Fibroblast of skin of left biceps (primary cell): ENCODE measurements at places on chromosomes 7 and 10.
A peak's percentile ranks its signal among the peaks of the same experiment; 100 is the strongest.

GRCh38 chr10:82778908-82779307 lies 903.9 kb downstream of the NRG3 start:
- DNase-seq: no peak

GRCh38 chr10:9382533-9382866 lies 1328.0 kb downstream of the GATA3 start:
- no peak for DNase-seq

GRCh38 chr10:29064680-29065079 lies 224.2 kb upstream of the LYZL1 start:
- no peak for DNase-seq

DNA sequence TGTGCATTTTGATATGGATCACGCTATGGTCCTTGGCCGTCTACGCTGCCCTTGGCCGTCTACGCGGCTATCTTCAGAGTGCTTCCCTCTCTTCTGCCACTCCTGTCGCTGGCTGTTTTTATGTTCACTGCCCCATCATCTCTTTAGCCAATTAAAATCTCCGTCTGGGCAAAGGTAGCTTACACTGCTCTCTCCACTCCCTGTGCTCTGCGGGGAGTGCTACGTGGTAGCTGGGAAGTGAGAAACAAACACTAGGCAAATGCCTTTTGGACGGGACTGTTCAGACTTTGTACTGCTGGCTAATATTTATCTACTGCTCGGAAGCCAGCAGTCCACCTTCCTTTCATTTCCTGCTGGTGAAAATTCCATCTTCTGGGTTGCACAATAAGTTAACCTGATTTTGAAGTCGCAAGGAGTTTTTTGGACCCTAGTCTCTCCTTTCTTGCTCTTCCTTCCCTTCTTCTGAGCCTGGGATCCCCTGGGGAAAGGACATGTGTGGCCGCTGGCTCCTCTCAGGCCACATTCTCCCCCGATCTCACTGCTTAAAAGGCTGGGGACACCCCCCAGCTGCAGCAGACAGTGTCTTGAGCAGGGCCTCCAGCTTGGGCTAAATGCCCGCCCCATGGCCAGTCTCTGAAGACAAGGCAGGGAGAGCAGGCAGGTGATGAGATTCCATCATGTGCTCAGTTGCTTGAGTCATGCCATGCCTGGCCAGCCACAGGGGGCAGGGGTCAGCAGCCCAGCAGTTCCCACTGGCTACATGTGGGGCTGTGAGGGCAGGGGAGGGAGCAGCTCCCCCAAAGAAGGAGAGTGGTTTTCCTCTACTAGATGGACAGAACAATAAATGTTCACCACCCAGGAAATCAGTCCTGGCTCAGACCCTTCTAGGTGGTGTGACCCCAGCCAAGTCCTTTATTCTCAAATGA lies 25.5 kb upstream of the RBM33 start:
- no peak for DNase-seq

GRCh38 chr7:110854166-110854565 lies 236.8 kb upstream of the LRRN3 start:
- no peak for DNase-seq

- no peak for DNase-seq
These were observed at the start of gene CDK14 for GRCh38 chr7:90595801-90596670. Gene CDK14 (plus strand): TSS chr7:90596321. CDS start chr7:90596628, 307 bp downstream.

DNA sequence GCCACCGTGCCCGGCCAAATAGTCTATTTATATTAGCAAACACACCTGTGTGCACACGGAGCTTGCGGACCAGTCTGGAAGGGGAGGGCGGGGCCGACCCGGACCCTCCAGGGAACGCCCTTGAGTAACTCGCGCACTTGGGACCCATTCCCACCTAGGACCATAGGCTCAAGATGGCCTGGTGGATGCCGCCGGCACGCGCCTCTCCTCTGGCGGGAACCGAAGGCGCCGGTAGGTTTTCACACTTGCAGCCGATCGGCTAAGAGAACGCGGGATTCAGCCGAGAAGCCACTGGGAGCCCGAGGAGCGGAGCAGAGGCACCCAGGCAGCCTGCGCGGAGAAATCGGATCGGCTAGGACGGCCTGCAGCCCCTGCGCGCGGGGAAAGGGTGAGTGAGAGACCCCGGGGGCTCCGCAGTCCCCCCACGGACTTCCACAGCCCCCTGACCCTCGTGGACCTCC lies 18.9 kb downstream of the IFT22 start:
- DNase-seq: no peak

- no peak for DNase-seq
These were observed 9.7 kb upstream of the EDRF1 start for GRCh38 chr10:125709553-125710474.

DNA sequence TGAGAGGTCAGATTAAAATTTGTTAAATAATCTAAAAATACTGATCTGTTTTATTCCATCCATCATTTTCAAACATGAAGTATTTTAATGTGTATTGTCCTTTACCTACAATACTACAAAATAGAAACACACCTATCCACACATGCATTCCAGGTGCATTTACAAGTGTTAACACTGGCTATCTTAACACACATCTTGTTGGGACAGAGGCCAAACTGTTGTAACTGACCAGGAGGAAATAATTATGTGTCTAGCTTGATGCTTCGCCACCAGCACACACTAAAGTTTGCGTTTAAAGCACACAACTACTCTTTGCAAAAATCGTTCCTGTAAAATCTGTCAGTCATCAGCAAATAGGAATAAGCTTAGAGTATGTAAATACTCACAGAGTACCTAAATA lies 2.8 kb downstream of the PANK1 start:
- no peak for DNase-seq

GRCh38 chr7:148153616-148154284 lies 436.8 kb upstream of the C7orf33 start:
- no peak for DNase-seq

- no peak for DNase-seq
These were observed 2.4 kb upstream of the UNC5B start for GRCh38 chr10:71209731-71210541.

DNA sequence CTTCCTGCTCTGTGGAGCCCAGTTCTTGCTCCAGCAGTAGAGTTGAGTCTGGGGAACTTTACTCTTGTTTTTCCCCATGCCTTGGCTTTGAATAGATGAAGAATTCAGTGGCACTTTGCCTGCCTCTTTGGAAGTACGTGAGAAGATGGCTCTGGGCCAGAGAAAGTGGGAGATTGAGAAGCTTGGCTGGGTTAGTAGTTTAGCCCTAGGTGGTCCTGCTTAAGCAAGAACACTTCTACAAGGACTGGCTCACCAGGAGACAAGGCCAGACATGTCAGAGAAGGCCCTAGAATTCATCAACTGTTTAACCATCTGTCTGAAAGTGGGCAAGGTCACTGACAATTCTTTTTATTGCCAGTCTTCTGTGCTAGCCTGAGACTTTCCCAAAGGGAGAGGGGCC lies 410.3 kb downstream of the TYW1 start:
- no peak for DNase-seq

- peak; percentile 78 for DNase-seq
These were observed 27.7 kb upstream of the TM9SF3 start for GRCh38 chr10:96614515-96614914.

DNA sequence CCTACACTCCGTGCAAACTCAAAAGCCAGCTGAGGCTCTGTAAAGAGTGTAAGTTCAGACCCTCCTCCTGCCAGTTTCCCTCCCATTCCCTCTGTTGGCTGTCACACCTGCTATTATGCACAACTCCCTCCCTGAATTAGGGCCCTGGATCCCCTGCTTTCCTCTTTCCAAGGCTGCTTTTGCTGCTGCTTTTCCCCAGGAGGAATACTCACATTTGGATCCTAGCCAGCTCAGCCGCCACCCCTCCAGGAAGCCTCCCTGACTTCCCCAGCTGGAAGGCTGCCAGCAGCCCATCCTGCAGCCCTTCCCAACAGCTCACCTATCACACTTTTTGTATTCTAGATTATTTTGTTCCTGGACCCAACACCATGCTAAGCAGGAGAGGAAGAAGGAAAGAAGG lies 40.9 kb upstream of the WDR11 start:
- DNase-seq: no peak

DNA sequence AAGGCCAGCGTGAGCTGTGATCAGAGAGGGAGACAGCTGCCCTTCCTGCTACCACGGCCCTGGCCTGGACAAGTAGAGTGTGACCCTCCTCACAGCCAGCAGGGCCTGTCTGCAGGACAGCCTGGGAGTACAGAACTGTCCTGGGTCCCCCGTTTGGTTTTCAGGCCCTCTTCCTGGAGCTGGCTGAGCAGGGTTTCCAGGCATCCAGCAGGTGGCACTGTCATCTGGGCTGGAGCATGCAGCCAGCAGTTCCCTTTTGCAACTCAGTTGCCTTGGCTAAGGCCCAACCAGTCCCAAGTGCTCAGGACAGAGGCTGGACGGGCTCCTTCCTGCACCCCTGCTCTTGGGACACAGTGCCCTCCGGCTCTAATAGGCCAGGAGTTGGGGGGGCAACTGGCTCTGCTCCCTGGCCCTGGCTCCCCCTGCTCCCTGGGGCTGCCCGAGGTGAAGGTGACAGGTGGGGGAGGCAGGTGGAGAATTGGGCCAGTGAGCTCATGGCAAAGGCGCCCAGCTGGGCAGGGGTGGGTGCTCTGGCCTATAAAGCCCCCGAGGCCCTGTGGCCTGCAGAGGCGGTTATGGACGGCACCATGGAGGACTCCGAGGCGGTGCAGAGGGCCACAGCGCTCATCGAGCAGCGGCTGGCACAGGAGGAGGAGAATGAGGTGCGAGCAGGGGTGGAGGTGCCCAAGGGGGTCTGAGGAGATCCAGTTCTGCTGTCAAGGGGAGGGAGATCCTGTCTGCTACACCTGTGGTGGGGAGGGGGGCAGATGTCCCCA lies at the start of gene ANKRD2:
Gene ANKRD2 (plus strand): TSS at position 566 of the 776 bp plus-strand sequence. CDS start 10 bp downstream, at position 576.
- no peak for DNase-seq

- DNase-seq: no peak
These were observed 33.7 kb downstream of the MCM10 start for GRCh38 chr10:13195016-13195415.

GRCh38 chr7:1531979-1532455 lies 1.5 kb downstream of the MAFK start:
- no peak for DNase-seq
